ENCODE measurements at places on chromosomes 2 and 18.

GRCh38 chr18:21853016-21853415 is 112.4 kb downstream of the MIB1 start:
- no peak for DNase-seq

- DNase-seq: no peak
These were observed 182.5 kb downstream of the TMEM163 start for GRCh38 chr2:134536296-134536695.

- DNase-seq: no peak
These were observed 113.7 kb upstream of the MAP4K3 start for GRCh38 chr2:39550701-39551285.

- no peak for DNase-seq
These were observed 61.1 kb upstream of the SP3 start for GRCh38 chr2:174026122-174026845.

DNA sequence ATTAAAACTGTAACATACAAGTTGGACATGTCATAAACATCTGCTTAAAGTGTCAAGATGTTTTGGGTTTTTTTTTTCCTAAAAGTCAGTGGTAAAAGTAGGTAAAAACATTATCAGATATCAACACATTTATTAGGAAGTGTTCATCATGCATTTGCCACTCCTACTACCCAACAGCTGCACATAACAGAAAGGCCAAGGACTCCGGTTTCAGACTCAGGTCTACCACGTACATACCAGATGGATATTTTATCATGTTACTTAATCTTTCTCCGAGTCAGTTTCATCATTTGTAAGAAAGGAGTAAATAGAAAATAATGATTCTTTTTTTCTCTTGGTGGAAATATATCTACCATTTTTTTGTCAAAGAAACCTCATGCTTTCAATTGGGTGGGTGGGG is 192.3 kb downstream of the UBE2E3 start:
- no peak for DNase-seq

GRCh38 chr2:44719562-44719961 is 221.9 kb upstream of the SIX3 start:
- no peak for DNase-seq

DNA sequence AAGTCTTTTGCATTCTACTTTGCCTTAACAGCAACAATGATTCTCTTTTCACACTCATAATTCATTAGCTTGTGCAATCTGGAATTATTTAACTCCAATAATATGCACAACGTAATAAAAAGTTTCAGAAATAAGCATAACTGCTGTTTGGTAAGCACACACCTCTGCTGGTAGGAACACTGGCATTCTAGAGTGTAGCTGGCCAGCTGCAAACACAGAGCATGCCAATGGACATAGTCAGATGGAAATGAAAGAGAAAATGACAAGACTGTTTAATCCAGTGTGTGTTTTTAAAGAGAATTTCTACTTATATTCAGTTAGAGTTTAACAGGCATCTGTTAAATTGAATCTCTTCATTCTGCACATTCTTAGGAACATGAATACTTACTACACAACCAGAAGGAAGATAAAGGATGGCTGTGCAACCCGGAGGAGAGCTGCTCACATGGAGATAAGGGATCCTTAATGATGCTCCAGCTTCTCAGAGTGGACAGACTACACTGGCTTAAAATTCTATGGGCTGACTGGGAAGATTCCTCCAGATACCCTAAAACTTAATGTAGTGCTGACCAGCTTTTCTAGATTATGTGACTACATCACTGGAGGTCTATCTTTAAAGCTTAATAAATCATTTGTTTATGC is 94.6 kb upstream of the CHAC2 start:
- no peak for DNase-seq

- no peak for DNase-seq
These were observed 13.0 kb upstream of the MRPL19 start for GRCh38 chr2:75633620-75634019.

Data from mucosa of descending colon (tissue), 3 donors.